CD14-positive monocyte (primary cell): ENCODE measurements at places on chromosomes 1 and 21. TPM values are rescaled to one million over a fixed set of nuclear protein-coding genes. Genes with fewer than 3 reads are reported as not detected.

The UMODL1 gene
- polyA plus RNA-seq = not detected

The CFHR1 gene
- polyA plus RNA-seq = not detected

The NPL gene
- 127 TPM for polyA plus RNA-seq

The NTMT2 gene
- not detected for polyA plus RNA-seq

The MCM3AP gene
- 30.9 TPM for polyA plus RNA-seq

The VASH2 gene
- polyA plus RNA-seq = not detected

The PDE4B gene
- 14.5 and 52.8 TPM in 2 replicates for polyA plus RNA-seq

The ACTA1 gene
- polyA plus RNA-seq = not detected

The KIF26B gene
- 0.01 TPM for polyA plus RNA-seq

The LCE6A gene
- not detected for polyA plus RNA-seq

The UBE4B gene
- polyA plus RNA-seq = 9.2 TPM

The TBX19 gene
- 1.6 TPM for polyA plus RNA-seq

The RGS8 gene
- polyA plus RNA-seq = not detected

The CD1B gene
- polyA plus RNA-seq = 1.3 TPM

The ZBTB7B gene
- polyA plus RNA-seq = 6.3 TPM

The RUNX1 gene
- 6.2 TPM for polyA plus RNA-seq

The MRPL24 gene
- polyA plus RNA-seq = 47.0 TPM

The CA6 gene
- polyA plus RNA-seq = not detected in 2 replicates

The GUCA2A gene
- not detected in 2 replicates for polyA plus RNA-seq

The S100A16 gene
- polyA plus RNA-seq = not detected in 2 replicates

The CCDC190 gene
- not detected in 2 replicates for polyA plus RNA-seq

The ZNF697 gene
- polyA plus RNA-seq = 2.3 and 3.1 TPM in 2 replicates

The WNT3A gene
- not detected for polyA plus RNA-seq

The SLC45A3 gene
- polyA plus RNA-seq = 0.11 TPM

The AADACL4 gene
- not detected for polyA plus RNA-seq

The LHX4 gene
- not detected for polyA plus RNA-seq

The RNF19B gene
- 5.8 TPM for polyA plus RNA-seq

The CCT3 gene
- polyA plus RNA-seq = 94.8 TPM

The LCA5L gene
- not detected for polyA plus RNA-seq

The ELAVL4 gene
- polyA plus RNA-seq = not detected in 2 replicates

The STUM gene
- polyA plus RNA-seq = not detected in 2 replicates

The RIMKLA gene
- not detected for polyA plus RNA-seq

The CD53 gene
- 1,107 TPM for polyA plus RNA-seq

The HNRNPR gene
- polyA plus RNA-seq = 82.9 TPM

The TMEM79 gene
- 1.2 TPM for polyA plus RNA-seq

The NBPF4 gene
- not detected for polyA plus RNA-seq
